Activated T-cell treated with anti-CD3 and anti-CD28 coated beads for 24 hours (primary cell): ENCODE measurements at places on chromosomes 11 and 22.

- no peak for DNase-seq
These were observed 119.2 kb downstream of the ME3 start for GRCh38 chr11:86553265-86553664.

DNA sequence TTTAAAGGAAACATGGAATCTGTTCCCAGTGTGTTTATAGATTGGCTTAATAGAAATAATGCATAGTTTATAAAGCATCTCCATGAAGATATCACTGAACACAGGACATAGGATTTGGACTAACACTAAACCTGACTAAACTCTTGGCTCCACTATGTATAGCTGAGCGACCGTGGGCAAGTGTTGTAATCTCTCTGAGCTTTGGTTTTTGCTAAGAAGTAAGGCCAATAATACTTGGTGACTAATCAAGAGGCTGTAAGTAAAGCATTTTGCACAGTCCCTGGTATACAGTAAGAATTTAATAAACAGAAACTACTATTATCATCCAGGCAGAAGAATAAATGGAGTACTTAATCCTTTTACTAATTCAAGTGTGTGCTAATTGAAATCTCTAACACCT lies 125.5 kb upstream of the MTMR2 start:
- DNase-seq, result no peak

- DNase-seq, result no peak
These were observed 33.2 kb downstream of the CCDC90B start for GRCh38 chr11:83252941-83253340.

DNA sequence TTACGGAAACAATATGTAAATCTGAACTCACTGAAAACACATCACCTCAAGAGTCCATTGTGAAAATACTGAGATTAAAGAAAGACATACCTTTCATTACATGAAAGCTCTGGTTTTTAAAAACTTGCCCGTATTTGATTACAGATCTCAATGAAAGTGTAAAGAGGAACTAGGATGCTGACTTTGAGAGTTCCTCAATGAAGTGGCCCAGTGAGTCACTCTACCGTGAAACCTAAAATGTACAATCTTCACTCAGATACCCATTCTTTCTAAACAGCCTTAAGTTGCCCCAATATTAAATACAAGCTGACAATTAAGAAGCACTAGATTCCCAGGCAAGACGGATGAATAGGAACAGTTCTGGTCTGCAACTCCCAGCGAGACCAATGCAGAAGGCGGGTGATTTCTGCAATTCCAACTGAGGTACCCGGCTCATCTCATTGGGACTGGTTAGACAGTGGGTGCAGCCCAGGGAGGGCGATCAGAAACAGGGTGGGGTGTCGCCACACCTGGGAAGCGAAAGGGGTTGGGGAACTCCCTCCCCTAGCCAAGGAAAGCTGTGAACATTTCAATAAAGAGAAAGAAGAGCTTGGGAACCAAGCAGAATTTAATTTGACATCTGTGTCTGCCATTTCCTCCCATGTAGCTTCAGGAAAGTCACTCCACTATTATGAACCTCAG lies 33.8 kb upstream of the OR9G4 start:
- no peak for DNase-seq

DNA sequence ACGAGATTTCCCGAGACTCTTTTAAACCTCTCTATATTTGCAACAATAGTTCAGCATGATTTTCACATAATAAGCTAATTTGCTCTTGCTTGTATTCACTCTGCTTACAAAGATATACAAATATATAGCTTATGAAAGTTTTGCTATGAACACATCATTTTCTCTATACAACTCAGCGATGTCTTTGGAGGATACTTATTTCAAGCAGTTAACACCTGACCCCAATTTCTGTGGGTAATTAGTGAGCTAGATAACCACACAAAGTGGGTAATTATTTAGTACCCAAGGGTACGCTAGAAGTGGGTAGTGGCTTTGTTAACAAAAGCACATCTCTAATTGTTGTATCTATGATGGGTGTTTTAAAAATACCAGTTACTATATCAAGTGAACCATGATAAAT lies 12.3 kb downstream of the BLID start:
- DNase-seq, result no peak

DNA sequence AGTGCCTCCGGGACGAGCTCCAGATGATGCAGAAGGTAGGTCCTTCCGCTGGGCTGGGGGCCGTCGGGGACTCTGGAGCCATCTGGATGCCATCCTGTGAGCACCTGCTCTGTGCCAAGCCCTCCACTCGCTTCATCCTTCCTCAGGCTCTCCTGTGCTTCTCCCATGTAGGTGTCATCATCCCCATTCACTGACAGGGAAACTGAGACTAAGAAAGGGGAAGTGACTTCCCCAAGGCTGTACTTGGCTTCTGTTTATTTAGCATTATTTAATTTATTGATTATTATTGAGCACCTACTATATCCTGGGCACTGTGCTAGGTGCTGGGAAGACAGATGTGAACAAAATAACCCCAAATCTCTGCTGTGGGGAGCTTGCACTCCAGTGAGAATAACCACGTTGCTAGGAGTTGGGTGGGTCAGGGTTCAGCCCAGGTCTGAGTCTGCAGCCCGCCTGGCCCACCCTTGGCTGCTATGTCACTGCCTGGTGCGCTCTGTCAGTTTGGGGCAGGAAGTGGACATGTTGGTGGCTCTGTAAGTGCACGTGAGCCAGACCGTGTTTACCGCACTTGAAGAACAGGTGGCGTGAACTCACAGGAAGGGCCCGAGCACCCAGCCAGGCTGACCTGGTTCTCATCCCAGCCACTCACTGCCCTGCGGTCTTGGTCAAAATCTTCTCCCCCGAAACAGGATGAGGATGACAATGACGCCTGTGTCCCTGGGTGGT lies 35.9 kb upstream of the GCAT start:
- DNase-seq, result no peak

- DNase-seq, result no peak
These were observed 81.9 kb downstream of the MN1 start for GRCh38 chr22:27719535-27720227.

- DNase-seq, result no peak
These were observed 424.6 kb downstream of the BUD13 start for GRCh38 chr11:116348226-116348625.

- DNase-seq, result no peak
These were observed 1344.3 kb downstream of the TBC1D22A start for GRCh38 chr22:48106715-48107259.

- no peak for DNase-seq
These were observed 59.3 kb upstream of the FAM181B start for GRCh38 chr11:82792822-82793569.

DNA sequence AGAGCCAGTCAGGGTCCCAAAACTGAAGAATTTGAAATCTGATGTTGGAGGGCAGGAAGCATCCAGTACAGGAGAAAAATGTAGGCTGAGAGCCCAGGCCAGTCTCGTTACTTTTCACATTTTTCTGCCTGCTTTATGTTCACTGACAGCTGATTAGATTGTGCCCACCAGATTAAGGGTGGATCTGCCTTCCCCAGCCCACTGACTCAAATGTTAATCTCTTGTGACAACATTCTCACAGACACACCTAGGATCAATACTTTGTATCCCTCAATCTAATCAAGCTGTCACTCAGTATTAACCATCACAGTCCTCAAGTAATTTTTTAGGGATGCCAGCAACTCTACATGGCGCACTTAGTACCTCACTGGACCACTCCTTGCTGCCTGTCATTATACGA lies 1345.3 kb downstream of the FAM181B start:
- DNase-seq, result no peak

GRCh38 chr11:94923004-94923334 lies 50.4 kb downstream of the CWC15 start:
- DNase-seq, result no peak

GRCh38 chr11:121553389-121553788 lies 100.6 kb upstream of the SORL1-AS1 start:
- no peak for DNase-seq

- no peak for DNase-seq
These were observed 338.6 kb downstream of the TTC28 start for GRCh38 chr22:28341001-28341400.

DNA sequence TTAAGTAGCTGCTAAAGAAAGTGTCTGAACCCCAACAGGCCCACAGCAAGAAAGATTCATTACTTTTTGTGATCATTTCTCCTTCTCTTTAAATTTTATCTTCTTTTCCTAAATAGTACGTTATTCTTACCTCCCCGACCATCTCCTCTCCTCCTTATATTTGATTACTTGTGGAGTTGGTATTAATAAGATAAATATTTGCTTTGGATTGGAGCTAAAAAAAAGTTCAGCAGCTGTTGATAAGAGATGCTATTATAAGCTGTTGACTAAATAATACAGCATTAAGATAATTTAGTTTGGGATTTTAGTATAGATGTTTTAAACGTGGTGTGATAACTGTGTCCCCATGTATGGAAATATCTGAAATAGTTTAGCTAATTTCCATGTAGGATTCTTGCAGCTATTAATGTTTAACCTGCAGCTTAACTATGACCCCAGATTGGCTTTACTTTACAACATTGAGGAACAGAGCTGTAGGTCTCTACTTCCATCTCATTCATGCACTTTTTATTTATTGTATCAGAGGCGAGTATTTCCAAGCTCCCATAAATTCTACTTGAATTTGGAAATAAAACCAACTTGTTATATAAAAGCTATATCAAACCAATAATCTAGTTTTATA lies 37.8 kb downstream of the ZNF143 start:
- no peak for DNase-seq

DNA sequence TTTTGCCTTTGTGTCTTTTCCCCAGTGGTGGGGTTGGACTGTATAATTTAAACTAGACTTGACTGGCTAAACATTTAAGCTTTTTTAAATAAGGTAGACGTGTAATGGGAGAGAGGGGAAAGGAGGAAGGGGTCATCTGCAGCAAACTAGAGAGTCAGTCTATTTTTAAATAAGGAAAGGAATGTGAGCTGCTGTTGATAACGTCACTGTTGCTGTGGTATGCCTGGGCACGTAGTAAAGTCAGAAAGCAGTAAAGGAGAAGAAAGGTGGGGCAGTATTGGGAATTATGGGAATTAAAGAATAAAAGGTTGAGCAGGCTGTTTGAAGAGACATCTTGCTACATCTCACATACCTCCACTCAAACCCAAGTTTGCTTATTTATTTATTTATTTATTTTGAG lies 80.4 kb upstream of the FSHB start:
- DNase-seq, result no peak
